ENCODE measurements at places on chromosomes 6 and 20. TPM values are rescaled to one million over a fixed set of nuclear protein-coding genes. Genes with fewer than 3 reads are reported as not detected.

Gene HTR1E
- not detected for polyA plus RNA-seq

Gene DLK2
- 0.67 TPM for polyA plus RNA-seq

Gene MAVS
- 21.5 TPM for polyA plus RNA-seq

Gene B4GALT5
- 46.4 TPM for polyA plus RNA-seq

Gene CPXM1
- 19.4 TPM for polyA plus RNA-seq

Gene PACRG
- 2.2 TPM for polyA plus RNA-seq

DNA sequence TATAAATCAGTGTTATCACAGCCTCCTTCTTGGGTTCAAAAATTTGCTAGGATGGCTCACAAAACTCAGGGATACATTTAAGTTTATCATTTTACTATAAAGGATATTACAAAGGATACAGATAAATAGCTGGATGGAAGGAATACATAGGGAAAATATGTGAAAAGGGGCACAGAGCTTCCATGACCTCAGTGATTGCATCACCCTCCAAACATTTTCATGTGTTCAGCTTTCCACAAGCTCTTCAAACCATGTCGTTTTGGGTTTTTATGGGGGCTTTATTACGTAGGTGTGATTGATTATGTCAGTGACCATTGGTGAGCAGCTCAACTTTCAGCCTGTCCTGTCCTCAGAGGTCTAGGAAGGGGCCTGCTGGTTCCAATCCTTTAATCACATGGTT is 68.0 kb downstream of the CYB5R4 start:
- DNase-seq: no peak

- no peak for DNase-seq
Measured at GRCh38 chr6:166156942-166157341, 10.7 kb downstream of the TBXT start.

DNA sequence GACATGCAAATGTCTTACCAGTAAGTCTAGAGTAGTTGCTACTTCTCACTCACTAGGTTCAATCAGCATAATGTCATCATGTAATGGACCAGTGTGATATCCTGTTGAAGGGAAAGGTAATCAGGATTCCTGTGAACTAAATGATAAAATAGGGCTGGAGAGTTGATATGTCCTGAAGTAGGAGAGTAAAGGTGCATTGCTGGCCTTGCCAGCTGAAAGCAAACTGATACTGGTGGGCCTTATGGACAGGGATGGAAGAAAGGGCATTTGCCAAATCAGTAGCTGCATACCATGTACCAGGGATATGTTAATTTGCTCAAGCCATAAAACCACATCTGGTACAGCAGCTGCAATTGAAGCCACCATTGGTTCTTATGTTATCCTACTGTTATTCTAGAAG is 37.5 kb upstream of the IYD start:
- DNase-seq: no peak

DNA sequence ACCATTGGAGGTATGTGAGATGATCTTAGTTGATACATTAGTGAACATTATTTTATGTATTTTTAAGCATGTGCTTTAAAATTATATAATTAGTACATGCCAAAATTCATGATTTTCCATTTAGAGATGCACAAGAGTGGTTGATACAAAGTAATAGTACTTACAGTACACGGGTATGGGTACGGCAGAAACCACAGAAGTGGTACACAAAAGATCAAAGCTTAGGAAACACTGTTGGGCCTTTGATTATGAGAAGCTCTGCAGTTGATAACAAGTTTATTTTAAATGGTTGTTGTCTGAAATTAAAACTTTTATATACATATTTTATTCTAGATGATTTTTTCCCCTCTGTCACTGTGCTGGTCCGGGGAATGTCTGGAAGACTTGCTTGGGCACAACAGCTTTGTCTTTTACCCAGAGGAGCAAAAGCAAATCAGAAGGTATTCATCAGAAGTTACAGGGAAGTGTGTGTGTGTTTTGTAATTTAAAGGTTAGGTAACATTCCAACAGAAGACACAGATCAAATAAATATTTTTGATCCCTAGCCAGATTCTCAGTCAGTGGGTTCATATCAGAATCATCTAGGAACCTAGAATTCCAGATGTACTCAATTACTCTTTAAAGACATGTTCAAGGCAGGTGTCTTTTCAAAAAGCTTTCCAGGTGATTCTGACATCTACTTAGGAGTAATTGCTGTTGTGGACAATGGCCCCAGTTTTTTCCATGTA is 32.5 kb upstream of the ADIG start:
- DNase-seq: no peak

- DNase-seq: no peak
Measured at GRCh38 chr20:24780674-24781417, 168.2 kb upstream of the CST7 start.

GRCh38 chr6:56172144-56172543 is 75.2 kb downstream of the COL21A1 start:
- no peak for DNase-seq

DNA sequence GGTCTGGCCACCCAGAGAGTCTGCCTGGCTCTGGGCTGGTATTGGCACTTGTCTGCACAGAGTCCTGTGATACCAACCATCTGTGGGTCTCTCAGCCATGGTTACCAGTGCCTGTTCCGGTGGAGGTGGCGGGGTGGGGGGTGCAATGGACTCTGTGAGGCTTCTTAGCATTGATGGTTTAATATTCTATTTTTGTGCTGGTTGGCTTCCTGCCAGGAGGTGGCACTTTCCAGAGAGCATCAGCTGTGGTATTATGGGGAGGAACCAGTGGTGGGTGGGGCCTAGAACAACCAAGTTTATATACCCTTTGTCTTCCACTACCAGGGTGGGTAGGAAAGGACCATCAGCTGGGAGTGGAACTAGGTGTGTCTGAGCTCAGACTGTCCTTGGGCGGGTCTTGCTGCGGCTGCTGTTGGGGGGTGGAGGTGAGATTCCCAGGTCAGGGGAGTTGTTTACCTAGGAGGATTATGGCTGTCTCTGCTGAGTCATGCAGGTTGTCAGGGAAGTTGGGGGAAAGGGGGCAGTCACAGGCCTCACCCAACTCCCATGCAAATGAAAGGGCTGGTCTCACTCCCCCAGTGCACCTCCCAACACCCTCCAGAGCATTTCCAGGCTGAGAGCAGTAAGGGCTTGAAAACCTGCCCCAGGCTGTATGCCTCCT is 117.5 kb downstream of the FLRT3 start:
- no peak for DNase-seq

DNA sequence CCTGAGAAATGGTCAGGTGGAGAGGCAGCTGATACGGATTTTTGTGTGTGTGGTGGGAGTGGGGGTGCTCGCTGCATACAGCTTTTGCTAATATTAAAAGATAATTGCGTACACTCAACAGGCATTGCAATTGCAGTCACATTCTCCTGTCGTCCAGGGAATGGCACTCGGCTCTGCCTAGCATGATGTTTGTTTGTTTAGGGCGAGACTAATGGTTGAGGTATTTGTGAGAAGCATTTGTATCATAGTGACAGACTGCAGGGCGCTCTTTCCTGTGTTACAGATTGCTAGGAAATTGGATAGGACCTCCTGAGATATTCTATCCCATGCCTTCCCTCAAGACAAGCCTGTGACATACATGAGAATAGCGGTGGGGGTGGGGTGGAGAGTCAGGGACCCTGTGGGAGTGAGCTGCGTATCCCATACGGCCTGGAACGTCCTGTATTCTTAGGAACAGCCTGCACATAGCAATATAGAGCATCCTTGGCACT is 207.4 kb downstream of the SOX4 start:
- DNase-seq: no peak

DNA sequence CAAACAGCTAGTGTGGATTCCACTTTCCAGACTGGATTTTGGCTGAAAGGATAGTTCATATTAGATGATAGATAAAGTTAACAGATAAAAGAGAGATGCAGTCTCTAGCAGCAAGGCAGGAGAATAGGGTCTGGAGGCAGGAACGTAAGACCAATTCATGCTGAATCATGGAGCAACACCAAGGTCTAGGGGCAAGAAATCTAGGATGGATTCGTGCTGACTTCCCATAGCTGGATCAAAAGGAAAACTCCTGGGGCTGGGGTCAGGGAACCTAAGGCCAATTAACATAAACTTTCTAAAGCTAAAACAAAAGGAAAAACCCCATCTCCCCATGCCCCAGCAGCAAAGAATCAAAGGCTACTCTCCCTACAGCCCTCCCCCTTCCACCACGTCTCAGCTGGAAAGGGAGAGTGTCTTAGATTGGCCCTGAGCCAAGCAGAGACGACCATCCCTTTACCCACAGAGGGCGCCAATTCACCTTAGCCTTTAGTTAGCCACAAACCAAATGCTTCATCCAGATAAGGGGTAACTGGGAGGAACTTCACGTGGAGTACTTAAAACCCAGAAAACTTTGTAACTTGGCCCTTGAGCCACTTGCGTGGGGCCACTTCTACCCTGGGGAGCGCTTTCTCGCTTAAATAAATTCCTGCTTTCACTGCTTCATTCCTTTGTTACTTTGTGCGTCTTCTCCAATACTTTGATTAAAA is 7.6 kb downstream of the TREM1 start:
- no peak for DNase-seq

DNA sequence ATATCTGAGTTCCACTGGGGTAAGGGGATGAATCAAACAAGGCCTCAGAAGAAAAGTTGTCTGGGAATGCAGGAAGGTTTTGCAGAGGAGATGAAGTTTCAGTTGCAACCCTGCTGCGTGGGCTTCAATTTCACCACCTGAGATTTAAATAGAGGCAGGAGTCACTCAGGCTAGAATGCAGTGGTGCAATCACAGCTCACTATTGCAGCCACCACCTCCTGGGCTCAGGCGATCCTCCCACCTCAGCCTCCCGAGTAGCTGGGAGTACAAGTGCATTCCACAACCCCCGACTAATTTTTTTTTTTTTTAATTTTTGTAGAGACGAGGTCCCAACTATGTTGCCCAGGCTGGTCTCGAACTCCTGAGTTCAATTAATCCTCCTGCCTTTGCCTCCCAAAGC is 1.5 kb upstream of the ZNF165 start:
- no peak for DNase-seq

GRCh38 chr6:110482774-110483400 is 6.5 kb upstream of the SLC22A16 start:
- DNase-seq: no peak

GRCh38 chr6:56758120-56758519 is 115.4 kb upstream of the DST start:
- no peak for DNase-seq

DNA sequence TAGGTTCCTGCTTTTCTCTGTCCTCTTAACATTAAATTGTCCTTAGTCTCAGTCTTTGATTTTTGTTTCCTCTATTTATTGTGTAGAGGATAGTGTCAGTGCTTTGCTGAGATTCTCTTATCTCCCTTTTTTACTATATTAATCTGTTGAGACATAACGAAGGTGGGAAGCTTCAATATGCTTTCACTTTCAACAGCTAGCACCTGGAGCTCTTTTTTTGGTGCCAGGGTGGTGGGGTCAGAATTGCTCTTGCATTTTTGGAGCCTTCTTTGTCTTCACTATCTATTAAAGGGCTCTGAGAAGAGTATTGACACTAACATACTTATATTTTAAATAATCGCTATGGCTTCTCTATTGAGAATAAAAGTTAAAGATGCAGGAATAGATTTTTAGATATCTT is 97.1 kb upstream of the EPHA7 start:
- no peak for DNase-seq

DNA sequence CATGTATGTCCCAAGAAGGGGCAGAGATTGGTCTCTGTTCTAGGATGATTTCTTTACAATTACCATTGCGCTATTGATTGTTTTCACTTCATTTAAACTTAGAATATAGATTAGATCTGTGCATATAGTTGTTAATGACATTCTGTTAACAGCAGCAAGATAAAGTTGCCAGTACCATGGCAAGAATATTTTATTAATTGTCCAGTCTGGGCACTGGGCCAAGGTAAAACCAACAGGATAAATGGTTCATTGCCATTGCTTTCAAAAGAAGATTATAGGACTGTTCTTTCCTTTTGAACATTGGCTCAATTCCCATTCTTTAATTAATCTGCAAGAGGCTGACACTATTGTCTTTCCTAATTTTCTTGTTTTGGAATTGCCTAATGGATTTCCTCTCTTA is 592.4 kb downstream of the RFPL4B start:
- no peak for DNase-seq

- DNase-seq: no peak
Measured at GRCh38 chr6:22155551-22155950, 141.3 kb downstream of the PRL start.
